ENCODE measurements at places on chromosomes 3 and 15.

DNA sequence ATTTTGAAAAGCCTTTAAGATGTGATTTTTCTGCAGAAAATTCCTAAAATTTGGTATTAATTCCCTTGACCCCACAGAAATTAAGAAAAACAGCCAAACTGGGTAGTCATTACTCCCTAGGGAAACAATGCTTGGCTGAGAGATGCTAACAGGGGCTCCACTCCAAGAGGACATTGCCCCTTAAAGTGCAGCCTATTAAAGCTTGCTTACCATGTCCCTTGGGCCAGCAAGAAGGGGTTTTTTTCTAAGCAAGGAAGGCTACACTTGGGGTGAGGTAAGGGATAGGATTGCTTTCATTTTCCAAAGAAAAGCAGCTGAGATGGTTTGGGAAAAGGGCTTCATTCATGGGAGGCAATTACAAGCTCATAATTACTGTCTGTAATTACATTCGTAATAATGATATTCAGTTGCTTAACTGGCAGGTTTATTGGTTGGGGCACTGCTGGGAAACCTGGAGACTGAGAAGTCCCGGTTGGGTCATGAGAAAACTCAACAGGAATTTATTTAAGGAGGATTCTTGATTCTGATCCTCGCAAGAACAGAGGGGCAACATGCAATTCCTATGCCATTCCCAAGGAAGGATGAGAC is 247.5 kb downstream of the NR1D2 start:
- DNase-seq = no peak

GRCh38 chr15:41839781-41840491 is 1.3 kb downstream of the PLA2G4B start:
- no peak for DNase-seq

GRCh38 chr15:79811406-79812405 is 85.1 kb downstream of the MTHFS start:
- peak; percentile 85 for DNase-seq

DNA sequence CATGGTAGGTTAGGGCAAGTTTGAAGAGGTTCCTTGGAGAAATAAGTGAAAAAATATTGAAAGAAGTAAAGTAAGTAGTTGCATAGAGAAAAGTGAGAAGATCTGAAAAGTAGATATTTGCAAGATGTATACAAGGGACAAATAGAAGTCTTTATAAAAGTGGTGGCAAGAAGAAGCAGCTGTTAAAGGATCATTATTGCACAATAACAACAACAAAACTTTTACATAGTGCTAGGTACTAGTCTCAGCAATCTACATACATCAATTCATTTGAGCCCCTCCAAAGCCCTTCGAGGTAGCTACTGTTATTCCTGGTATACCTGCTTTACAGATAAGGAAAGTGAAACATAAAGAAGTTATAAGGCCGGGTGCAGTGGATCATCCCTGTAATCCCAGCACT is 239.6 kb downstream of the MEIS2 start:
- no peak for DNase-seq

- DNase-seq = no peak
Observed at GRCh38 chr3:52404391-52404790, 40.5 kb downstream of the SEMA3G start.

- DNase-seq = no peak
Observed at GRCh38 chr3:194262176-194262924, 88.8 kb downstream of the CPN2 start.

DNA sequence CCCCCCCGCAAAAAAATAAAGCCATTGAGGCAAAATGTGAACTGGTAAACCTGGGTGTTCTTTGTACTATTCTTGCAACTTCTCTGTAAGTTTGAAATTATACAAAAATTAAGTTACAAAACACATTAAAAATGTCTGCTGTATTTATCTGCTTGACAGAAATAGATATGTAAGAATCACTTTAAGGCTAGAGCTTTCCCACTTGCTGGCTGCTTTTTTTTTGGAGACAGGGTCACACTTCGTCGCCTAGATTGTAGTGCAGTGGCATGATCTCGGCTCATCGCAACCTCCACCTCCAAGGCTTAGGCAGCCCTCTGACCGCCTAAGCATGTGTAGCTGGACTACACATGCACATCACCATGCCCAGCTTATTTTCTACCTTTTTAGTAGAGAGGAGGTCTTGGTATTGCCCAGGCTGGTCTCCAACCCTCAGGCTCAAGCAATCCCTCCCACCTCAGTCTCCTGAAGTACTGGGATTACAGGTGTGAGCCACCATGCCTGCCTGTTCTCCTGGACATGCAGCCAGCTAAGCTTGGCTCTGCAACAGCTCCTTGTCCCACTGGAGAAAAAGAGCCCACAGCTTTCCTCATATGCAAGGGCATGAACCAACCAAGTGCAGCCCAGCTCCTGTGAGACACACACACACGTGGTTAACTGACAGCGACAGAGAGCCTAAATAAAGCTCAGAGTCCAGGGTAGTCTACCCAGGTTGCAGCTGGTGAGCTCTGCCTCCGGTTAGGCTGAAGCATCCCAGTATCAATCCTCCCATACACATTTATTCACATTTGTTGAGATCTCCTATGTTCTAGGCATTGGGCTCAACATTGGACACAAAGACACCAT is 4.5 kb downstream of the RPS17 start:
- no peak for DNase-seq

DNA sequence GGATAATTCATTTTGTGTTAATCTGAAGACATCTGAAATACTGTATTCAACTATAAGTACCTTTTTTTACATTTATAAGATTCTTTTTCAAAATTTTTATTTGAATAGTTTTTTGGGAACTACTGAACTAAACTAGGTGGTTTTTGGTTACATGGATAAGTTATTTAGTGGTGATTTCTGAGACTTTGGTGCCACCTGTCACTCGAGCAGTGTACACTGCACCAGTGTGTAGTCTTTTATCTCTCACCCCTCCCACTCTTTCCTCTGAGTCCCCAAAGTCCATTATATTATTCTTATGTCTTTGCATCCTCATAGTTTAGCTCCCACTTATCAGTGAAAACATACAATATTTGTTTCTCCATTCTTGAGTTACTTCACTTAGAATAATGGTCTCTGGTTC is 57.6 kb downstream of the CD86 start:
- no peak for DNase-seq

DNA sequence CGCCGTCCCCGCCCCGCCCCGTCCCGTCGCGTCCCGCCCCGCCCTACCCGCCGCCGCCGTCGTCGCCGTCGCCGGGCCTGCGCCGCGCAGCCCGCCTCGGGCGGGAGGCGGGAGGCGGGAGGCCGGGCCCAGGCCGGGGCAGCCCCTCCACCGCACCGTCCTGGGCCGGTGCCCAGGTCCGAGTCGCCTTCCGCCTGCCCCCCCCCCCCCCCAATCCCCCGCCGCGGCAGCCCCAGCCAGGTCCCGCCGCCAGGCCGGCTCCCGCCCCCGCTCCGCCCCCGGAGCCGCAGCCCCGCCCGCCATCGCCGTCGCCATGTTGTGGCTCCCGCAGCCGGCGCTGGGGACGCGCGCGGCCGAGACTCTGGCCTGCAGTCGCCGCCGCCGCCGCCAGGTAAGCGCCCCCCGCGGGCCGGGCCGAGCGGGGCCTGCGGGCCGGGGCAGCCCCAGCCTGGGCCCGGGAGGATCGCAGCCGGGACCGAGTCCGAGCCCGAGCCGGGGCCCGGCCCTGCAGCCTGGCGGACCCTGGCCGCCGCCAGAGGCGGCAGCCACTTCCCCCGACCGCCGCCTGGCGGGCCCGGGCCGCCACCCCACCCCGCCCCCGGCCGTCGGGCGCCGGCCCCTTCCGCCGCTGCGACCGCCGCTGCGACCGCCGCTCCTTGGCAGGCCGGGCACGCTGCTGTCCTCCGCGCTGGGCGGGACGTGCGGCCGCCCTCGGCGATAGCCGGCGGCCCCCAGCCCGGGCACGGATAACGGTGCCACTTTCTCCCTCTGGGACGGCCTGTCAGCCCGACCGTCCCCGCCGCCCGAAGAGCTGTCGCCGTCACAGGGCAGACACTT is at the start of gene ZNF592:
Gene ZNF592 (plus strand): TSS at position 319 of the 837 bp plus-strand sequence. CDS start 34,084 bp downstream, outside the sequence.
- DNase-seq = peak; percentile 85

DNA sequence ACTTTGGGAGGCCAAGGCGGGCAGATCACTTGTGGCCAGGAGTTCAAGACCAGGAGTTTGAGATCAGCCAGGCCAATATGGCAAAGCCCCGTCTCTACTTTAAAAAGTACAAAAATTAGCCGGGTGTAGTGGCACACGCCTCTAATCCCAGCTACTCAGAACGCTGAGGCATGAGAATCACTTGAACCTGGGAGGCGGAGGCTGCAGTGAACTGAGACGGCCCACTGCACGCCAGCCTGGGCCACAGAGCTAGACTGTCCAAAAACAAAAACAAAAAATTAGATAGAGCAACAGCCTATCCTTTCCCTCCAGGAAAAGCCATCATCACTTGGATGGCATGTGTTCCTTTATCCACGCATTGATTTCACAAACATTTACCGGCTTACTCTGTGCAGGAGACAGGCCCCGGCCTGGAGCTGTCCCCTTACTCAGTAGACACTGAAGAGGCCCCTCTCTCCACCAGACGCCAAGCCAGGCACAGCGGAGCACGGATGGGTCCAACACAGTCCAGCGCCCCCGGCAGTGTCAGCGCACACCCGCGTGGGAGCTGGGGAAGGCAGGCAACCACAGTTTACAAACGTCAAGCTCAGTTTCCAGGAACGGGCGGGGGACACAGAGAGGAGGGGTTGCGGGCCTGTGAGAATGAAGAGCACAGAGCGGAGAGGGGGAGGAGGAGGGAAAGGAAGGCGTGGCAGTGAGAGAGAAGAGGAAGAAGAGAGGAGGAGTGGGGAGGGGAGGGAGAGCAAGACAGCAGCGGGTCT is 3.1 kb downstream of the GP5 start:
- DNase-seq = no peak

DNA sequence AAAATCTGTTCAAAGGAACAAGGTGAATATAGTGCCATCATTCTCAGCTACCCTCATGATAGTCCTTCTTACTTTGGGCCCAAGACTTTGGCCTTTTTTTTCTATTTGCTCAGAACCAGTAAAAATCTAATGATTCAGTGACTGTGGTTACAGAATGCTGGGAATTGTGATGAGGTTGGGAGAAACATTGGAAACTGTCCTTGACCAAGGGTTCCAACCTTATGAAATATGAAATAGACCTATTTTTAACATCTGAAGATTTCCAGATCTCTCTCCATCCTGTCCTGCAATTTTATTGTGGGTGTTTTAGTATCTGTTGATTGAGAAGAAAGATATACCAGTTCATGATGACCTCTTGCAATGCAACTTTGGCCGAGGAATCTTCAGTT is 34.9 kb downstream of the TMEM45A start:
- no peak for DNase-seq

- no peak for DNase-seq
Observed at GRCh38 chr15:95520922-95521321, 809.6 kb upstream of the NR2F2 start.

DNA sequence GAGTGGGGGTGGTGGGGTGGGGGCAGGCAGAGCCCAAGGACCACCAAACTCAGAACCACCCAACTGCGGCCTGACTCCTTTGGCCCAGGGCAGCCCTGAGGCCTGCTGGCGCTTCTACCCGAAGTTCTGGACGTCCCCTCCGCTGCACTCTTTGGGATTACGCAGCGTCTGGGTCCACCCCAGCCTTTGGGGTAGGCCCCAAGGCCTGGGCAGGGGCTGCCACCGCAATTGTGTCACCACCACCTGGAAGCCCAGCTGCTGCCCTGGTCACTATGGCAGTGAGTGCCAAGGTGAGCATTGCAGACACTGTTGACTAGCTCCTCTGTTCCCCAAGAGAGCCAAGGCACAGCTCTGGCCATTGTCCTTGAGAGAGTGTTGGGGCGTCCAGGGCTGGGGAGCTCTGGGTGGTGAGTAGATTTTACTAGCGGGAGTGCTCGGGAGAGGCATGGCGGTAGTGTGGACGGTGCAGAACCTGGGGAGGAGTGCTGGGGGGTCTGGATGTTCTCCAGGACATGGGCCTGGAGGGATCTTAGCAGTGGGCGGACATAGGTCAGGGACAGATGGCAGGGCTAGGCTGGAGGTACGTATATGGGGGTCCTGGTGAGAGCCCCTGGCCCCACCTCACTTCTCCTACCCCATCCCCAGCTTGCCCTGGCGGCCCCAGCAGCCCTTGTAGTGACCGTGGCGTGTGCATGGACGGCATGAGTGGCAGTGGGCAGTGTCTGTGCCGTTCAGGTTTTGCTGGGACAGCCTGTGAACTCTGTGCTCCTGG is 12.8 kb downstream of the NT5DC2 start:
- no peak for DNase-seq

DNA sequence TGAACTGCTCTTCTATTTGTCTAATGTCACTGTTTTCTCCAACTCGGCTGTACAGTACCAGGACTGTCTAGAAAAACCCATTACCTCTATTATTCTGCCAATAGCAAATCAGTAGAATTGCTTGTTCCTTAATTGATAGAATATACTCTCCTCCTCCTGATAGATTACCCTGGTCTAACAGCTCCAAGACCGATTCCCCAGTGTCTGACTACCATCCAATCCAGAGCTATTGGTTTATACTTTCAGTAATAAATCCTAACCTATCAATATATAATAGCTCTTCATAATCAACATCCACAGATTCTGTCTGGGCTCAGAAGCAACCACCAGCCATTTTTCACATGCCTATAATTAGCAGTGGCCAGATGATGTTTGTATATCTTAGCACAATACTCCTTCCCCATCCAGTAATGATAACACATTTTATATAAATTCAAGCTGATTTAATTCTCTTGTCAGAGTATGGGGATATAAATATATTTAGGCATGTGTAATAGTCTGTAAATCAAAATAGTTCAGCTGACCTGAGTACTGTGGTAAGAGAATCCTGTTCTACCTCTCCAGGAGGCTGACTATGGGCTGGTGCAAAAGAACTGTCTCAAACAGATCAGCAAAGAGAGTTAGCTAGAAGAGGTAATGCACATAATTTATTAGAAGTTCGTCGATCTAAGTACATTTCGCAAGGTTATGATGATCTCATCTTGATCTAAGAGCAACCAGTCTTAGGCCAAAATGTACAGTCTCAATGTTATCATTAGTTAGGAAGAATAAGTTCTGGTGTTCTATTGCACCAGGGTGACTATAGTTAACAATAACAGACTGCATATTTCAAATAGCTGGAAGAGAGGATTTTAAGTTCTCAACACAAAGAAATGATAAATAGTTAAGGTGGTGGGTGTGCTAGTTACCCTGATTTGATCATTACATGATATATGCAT is 193.4 kb downstream of the SHOX2 start:
- no peak for DNase-seq

DNA sequence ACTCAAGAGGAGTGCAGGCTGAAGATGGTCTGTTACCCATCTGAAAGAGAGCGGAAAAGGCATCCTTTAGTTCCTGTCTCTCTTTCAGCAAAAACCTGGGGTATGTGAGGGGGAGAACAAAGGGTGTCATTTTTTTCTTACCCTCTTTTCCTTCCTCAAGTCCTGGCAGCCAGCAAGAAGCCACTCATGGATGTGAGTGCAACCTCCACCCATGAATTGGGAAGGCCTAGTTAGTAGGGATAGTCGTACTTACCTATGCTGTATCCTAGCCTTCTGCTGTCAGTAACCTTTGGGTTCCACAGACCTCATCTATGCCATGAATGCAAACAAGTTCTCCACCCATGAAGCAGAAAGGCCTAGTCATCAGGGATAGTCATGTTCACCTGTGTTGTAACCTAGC is 472.8 kb downstream of the ZIC1 start:
- no peak for DNase-seq

- DNase-seq = no peak
Observed at GRCh38 chr3:49120096-49120437, 556 bp downstream of the USP19 start.
